Neuronal stem cell (in vitro differentiated cells): ENCODE measurements at places on chromosomes 16 and 17.

DNA sequence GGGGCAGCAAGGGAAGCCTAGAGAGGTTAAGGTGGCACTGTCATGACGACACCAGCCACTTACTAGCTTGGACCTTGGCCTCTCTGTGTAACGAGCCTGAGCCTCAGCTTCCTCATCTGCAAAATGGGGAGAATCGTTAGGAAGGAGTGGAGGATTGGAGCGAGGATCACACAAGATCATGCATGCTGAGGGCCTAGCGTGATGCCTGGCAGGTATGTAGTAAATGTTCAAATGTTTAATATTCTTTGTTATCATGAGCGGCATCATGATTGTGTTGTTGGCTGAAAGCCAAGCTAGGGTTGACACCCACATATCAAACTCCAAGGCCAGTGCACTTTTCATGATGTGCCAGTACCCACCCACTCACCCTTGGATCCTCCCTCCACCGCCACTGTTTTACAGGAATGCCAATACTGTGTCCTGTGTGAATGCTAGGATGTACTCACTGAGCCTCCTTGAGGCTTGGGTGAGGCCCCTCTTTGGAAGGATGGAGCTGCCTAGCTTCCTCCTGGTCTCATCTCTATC is 192.5 kb downstream of the MSI2 start:
- H3K4me1 ChIP-seq: peaks cover 22% of the 10 kb centered on the region
- H3K27me3 ChIP-seq: no peaks in the 10 kb centered on the region
- no peak for DNase-seq
- no peak overlapping the region for H3K27ac ChIP-seq
- H3K36me3 ChIP-seq: peaks cover 26% of the 10 kb centered on the region
- H3K4me3 ChIP-seq: no peak overlapping the region

DNA sequence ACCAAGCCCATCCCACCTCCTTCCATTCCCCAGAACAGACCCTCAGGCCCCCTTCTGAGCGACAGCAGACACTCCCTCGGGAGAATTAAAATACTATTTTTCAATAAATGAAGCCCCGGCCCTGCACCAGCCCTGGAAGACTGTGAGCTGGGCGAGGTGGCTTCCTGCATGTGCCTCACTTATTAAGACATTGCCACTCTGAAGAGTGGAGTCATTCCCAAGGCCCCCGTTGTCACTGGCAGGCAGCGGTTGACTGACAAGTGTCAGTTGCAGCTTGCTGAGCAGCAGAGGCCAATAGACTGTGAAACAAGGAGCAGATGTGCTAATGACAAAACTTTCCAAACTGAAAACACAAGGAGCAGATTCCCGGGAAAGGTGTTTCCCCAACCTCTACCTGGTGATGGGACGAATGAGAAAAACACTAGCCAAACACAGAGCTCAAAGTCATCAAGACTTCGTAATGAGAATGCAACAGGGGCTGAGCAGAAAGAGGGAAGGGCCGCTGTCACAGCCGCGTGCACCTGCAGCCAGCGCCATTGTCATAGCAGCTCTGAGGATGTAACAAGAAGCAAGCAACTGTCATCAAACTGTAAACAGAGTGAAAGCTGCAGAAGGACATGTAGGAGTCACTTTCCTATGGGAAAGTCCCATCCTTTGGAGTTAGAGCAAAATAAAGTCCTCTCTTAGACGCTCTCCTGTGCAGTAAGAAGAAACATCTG is 232.1 kb downstream of the C16orf78 start:
- H3K4me1 ChIP-seq: peaks cover 8% of the 10 kb centered on the region
- no peak for DNase-seq
- H3K27ac ChIP-seq: no peak overlapping the region
- H3K36me3 ChIP-seq: no peaks in the 10 kb centered on the region
- H3K4me3 ChIP-seq: no peak overlapping the region
- no peaks in the 10 kb centered on the region for H3K27me3 ChIP-seq

DNA sequence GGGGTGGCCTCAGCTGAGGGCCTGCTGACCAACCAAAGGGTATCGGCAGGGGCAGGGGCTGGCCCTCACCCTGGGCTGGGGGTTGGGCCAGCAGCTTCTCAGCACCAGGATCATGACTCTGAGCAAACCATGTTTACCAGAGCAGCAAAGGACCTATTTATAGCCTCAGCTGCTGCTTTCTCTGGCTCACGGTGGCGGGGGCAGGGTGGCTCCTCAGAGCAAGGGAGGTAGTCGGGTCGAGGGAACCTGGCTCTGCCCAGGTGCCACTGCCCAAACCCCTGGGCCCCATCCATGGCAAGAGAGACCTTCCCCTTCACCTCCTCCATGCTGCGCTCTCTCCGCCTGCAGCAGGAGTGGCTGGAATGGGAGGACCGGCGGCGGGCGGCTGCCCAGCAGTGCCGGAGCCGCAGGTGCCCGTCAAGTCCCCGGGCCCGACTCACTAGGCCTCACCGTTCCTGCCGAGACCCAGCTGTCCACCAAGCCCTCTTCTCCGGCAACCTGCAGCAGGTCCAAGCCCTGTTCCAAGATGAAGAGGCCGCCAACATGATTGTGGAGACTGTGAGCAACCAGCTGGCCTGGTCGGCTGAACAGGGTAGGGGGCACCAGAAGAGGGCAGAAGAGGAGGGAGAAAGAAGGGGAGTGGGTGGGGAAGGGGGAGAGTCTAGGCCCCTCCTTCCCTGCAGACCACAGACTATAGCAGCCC is at the start of gene ASB16:
ASB16 (plus strand) TSS at position 206 of the 703 bp plus-strand sequence; CDS start at position 292, 86 bp downstream.
- DNase-seq: no peak
- peaks cover 9% of the 10 kb centered on the region for H3K36me3 ChIP-seq
- H3K27ac ChIP-seq: peak within 1 kb of the TSS; percentile 15

- peaks cover 27% of the 10 kb centered on the region for H3K4me1 ChIP-seq
- H3K27ac ChIP-seq: no peak overlapping the region
- DNase-seq: peak; percentile 35
- H3K36me3 ChIP-seq: no peaks in the 10 kb centered on the region
- no peaks in the 10 kb centered on the region for H3K27me3 ChIP-seq
These were observed 84.5 kb downstream of the XYLT1 start for GRCh38 chr16:17386229-17386628.

DNA sequence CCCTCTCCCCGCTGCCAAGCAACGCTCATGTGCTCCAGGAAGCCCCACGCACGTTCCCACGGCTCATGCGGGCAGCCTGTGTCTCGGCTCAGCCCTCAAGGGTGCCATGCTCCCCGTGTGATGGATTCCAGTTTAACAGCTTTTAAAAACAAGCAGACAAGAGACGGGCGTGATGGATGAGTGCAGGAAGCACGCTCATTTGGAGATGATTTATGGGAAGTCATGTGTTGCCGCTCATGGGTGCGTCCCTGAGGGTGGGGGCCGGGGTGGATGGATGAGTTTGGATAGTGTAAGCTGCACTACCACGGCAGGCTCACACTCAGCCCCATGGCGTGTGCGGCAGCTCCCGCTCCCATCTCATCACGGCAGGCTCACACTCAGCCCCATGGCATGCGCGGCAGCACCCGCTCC is 132.8 kb downstream of the RBFOX3 start:
- no peak overlapping the region for H3K27ac ChIP-seq
- H3K4me3 ChIP-seq: no peak overlapping the region
- DNase-seq: no peak
- H3K27me3 ChIP-seq: no peaks in the 10 kb centered on the region
- peaks cover 16% of the 10 kb centered on the region for H3K4me1 ChIP-seq
- no peaks in the 10 kb centered on the region for H3K36me3 ChIP-seq
